MCF 10A (cell line): ENCODE measurements at places on chromosomes 12 and 14. TPM values are rescaled to one million over a fixed set of nuclear protein-coding genes. Genes with fewer than 3 reads are reported as not detected.
A peak's percentile ranks its signal among the peaks of the same experiment; 100 is the strongest.

- DNase-seq, result no peak
These were observed 28.8 kb downstream of the PHLDA1 start for GRCh38 chr12:76002598-76003354.

DNA sequence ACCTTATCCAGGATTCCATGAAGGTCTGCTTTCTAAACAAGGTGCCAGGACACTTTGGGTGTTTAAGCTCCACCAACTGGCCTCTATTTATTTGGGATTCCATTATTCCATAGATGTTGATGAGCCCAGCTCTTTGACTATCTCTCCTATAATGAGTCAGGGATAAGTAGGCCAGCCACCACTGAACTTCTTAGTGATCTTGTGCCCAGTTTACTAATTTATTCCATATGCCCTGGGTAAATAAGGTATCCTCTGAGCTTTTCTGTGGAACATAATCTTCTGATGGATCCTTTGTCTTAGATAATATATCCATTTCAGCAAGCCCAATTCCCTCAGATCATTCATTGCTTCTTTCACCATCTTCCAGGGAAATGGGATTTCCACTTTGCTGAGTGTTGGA, 535.0 kb downstream of the FOXG1 start:
- DNase-seq, result no peak

The CSRP2 gene
- 2.0 and 2.6 TPM in 2 replicates for total RNA-seq

GRCh38 chr14:24483604-24484252, 24.3 kb downstream of the CMA1 start:
- peak; percentile 0 for DNase-seq

The RNASE4 gene
- total RNA-seq, result 1.2 and 2.4 TPM in 2 replicates

GRCh38 chr12:31797230-31797872, 68.5 kb upstream of the AMN1 start:
- no peak for DNase-seq

The FRMD6 gene
- total RNA-seq, result 104 and 135 TPM in 2 replicates

DNA sequence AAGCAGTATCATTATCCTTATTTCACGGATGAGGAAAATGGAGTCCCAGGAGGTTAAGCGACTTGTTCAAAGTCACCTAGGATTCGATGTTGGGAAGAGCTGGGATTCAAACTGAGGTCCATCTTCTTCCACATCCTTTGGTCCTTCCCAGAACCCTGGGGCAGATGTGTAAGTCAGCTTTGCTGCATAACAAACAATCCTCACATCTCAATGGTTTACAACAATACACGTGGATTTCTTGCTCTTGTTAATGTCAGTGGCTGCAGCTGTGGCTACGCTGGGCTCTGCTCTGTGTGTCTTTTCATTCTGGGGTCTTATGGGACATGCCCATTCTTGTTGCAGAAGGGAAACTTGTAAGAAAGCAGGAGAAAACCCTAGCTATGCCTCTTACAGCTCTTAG, 26.3 kb upstream of the PPP1CC start:
- DNase-seq, result no peak

- DNase-seq, result no peak
These were observed 47.4 kb upstream of the DICER1 start for GRCh38 chr14:95204705-95205104.

The E2F7 gene
- total RNA-seq, result 23.5 and 34.4 TPM in 2 replicates

The ZBTB1 gene
- total RNA-seq, result 26.5 and 30.9 TPM in 2 replicates

DNA sequence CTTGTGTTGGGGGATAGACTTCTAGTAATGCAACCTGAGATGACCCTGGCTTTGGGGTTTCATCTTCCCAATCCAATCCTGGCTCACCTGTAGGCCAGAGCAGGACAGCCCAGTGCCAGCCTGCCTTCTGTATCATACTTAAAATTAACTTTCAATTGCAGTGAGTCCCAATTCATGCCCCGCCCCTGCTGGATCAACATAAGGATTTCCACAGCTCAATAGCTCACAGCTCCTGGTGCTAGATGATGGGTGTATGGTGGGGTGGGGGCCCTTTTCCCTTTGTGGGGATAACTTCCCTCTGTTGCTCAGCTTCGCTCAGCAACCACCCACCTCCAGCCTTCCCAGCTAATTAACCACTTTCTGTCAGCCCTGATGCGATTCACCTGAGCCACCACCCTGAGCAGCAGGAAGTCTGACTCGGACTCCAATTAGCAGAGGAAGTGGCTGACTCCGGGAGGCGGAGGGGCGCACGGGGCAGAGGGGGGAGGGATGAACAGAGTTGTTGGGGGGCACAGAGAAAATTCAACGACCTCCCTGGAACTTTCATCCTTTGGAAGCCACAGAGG, 24.3 kb upstream of the CHGA start:
- no peak for DNase-seq

GRCh38 chr14:61615743-61616523, 79.4 kb upstream of the HIF1A start:
- no peak for DNase-seq

- DNase-seq, result no peak
These were observed 40.7 kb upstream of the TCL1B start for GRCh38 chr14:95645389-95645996.

DNA sequence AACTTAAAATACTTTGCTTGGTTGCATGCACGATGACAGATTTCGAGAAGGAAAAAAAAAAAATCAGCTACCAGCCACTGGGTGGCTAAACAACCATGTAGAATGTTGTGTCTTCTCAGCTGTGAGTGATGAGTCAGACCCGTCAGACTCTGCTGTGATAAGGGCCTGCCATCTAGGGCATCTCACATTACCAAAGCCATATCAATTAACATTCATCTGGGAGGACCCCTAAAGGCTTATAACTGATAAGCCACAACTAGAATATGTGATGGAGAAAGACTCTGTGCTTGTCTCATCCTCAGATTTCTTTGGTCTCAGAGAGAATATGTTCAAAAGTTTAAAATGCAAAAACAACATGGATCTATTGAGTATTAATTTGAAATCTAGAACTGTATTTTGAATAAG, 111.5 kb downstream of the PAX9 start:
- peak; percentile 56 for DNase-seq

DNA sequence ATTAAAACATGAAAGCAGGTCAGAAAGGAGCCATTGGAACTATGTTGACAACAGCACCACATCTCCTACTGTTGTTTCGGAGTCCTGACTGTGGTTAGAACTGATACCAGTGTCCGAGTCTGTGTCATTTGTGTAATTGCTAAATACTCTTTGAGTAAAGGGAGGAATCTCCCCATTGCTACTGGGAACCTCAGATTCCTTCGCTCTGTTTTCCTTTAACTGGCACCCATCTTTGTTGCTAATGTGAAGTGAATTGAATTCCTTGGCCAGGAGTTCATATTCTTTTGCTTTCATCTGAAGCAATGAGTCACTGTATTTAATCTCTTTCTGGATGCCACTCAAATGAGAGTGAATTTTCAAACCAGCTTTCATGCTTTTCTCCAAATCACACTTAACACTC, 31.5 kb downstream of the RASSF9 start:
- peak; percentile 49 for DNase-seq

- no peak for DNase-seq
These were observed 67.6 kb upstream of the AMN1 start for GRCh38 chr12:31796270-31796951.

DNA sequence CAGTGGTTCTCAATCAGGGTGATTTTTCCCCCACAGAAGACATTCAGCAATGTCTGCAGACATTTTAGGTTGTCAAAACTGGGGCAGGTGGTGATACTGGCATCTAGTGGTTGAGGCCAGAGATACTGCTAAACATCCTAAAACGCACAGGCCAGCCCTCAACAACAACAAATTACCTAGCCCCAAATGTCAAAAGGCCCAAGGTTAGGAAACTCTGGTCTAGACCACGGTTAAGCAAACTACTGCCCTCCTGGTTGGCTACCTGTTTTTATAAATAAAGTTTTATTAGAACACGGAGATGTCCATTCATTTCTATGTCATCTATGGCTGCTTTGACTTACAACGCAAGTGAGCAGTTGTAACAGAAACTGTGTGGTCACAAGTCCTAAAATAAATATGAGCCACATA, 186.7 kb downstream of the EFCAB11 start:
- DNase-seq, result peak; percentile 51

DNA sequence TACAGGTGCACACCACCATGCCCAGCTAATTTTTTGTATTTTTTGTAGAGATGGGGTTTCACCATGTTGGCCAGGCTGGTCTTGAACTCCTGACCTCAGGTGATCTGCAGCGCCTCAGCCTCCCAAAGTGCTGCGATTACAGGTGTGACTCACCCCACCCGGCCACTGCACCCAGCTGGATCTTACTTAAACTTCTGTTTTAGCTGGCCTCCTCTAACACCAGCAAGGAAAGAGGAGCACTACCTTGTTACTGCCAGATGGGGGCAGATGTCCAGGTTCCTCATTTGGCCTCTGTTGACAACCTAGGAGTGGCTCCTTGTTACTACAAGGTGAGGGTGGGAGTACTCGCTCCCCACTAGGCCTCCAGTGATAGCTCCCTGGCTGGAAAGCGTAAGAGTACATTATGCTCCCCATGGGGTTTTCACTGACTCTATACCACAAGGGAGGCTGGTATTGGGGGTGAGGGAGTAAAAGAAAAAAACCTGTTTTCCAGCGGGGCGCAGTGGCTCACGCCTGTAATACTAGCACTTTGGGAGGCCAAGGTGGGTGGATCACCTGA, 13.2 kb upstream of the ARF6 start:
- DNase-seq, result peak; percentile 83

The GLS2 gene
- total RNA-seq, result 3.9 and 4.8 TPM in 2 replicates

The SLCO1B1 gene
- total RNA-seq, result not detected in 2 replicates

DNA sequence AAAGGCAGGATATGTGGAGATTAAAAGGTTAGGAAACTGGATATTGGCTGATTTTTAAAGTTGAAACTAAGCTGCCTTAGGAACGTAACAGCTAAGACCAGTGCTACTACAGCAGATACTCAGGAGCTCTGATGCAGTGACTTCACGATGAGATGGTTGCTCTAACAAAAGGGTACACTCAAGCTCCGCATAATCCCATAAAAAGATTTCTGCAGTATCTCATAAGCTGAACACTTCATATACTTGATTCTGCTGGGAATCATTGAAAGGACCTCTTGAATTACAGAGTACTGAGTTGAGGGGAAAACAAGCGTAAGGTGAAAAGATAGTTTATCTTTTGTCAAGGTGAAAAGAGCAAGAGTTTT, 3.7 kb downstream of the RNF10 start:
- no peak for DNase-seq

DNA sequence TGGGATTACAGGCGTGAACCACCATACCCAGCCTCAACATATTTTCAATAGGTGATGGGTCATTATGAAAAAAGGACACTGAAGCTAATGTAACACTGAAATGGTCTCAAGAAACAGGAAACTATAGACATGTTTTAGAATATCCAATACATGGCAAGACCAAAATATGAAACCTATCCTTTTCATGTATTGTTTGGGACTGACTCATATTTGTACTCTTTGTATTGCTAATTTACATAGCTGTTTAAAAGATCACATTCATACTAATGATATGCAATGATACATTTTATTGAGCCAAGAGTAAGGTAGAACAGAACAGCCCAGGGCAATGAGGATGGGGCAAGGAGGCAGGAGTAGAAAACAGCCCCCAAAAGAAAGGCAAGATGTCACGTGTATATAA, 32.6 kb downstream of the RESF1 start:
- no peak for DNase-seq

The TESPA1 gene
- not detected in 2 replicates for total RNA-seq

DNA sequence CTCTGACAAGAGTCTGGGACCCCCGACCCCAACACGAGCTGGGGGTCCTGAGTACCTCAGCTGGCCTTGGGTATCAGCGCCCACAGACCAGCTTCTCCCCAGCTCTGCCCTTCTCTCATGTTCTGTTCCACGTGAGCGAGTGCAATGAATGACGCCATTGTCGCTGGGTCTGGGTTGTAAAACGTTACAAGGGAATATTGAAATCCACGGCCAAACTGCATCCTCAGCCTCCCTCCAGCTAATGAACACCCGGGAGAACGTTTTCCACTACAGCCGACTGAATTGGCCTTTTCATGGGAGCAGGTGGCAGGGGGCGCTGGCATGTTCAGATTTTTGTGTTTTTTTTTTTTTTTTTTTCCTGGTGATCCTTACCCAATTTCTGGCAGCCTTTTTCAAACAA, 34.7 kb downstream of the TBX5 start:
- no peak for DNase-seq

GRCh38 chr14:36855396-36855795, 193.7 kb downstream of the PAX9 start:
- no peak for DNase-seq

The TC2N gene
- total RNA-seq, result 11.8 and 12.6 TPM in 2 replicates

The RGS6 gene
- not detected in 2 replicates for total RNA-seq

The MYF6 gene
- not detected in 2 replicates for total RNA-seq

The NRL gene
- total RNA-seq, result 1.3 and 2.1 TPM in 2 replicates

The TNFAIP2 gene
- total RNA-seq, result 17.9 and 19.1 TPM in 2 replicates

The CAPZA3 gene
- total RNA-seq, result 0.28 and 0.49 TPM in 2 replicates

DNA sequence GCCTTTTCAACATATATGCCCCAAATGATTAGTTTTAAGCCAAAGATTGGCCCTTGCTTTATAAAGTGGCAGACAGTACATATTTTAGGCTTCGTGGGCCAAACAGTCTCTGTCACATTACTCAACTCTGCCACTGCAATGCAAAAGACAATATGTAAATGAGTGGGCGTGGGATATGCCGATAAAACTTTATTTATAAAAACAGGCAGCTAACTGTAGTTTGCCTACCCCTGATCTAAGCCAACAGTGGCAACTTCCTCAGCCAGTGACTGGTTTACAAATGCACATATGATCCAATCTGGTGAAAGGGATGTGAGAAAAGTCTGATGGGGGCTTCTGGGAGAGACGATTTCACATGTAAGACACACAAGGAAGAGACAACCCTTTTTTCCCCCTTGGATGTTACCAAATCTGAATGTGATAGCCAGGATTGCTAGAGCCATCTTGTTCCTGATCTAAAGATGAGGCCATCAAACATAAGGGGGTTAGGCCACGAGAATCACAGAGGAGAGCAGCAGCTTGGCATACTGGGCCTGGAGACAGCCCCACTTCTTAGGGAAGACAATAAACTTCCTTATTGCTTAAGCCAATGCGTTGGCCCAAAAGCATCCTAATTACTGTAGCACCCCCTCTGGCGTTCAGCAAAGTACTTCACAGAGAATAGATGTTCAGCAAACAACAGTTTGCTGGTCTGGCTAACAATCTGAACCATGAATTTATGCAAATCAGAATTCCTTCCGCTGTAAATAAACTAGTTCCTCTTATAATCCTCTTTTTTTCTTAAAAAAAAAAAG, 75.2 kb upstream of the TMCC3 start:
- DNase-seq, result peak; percentile 70

The ZDHHC22 gene
- not detected in 2 replicates for total RNA-seq

DNA sequence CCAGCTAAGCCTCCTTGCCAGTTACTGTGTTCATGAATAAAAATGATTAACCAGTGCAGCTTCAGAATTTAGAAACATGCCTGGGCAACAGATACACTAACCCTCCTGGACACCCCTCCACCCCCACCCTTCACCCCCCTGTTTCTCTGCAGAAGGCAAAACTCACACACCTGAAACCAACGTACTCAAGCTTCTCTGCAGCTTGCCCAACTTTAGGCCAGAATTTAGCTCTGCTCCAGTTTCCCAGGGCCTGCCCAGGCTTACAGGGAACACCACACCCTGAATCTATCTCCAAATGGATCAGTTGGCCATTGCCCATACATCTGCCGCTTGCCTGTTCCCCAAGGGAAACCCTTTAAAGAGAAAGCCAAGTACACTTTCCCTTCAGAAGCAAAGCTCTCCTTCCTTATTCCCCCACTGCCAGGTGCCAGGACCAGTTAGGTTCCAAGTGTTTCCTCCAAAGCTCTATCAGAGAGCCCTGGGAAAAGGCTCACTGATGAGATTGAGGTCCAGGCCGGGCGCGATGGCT, 1.8 kb upstream of the SPPL3 start:
- DNase-seq, result peak; percentile 20

- DNase-seq, result no peak
These were observed 77.4 kb upstream of the TMPO start for GRCh38 chr12:98437806-98438595.

The MYH7 gene
- not detected in 2 replicates for total RNA-seq

The BMAL2 gene
- total RNA-seq, result 18.0 and 20.0 TPM in 2 replicates
